Psoas muscle (tissue), 8 donors: ENCODE measurements at places on chromosomes 5 and 9. TPM values are rescaled to one million over a fixed set of nuclear protein-coding genes. Genes with fewer than 3 reads are reported as not detected.

DNA sequence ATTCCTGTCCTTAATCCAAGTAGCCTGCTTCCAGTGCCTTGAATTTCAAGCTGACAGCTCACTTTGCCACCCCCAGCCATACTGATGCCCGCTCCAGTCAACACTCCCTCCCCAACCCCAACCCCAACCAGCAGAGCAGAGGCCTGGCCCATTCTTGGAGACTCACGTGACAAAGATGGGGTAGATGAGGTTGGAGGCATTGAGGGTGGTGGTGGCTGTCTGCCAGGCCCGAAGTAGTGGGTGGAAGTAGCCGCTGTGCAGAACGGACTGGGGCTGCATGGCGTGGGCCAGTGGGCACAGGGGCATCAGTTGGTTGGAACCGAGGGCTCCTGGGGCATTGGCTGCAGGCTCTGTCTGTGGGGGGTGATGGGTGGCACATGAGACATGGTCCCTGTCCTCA is 7.8 kb downstream of the ALAD start:
- no peak for DNase-seq

- DNase-seq = peak; percentile 80
Measured at GRCh38 chr9:127955294-127956015, 17.8 kb upstream of the DPM2 start.

DNA sequence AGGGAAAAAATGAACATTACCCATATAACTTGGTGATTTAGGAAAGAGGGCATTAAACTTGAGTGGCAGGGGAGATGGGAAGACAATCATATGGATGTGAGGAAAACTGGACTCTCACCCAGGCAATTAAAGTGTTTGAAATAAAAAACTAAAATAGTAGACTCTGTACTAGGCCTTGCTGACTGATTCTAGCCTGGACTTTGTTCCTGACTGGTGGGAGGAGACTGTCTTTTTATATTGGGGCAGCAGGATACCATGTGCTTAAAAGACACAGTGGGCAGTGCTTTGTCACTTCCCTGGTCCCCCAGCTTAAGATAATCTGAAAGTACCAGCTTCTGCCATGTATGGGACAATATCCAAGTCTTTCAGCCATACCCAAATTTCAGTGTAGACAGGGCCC is 107.0 kb downstream of the ACTL7B start:
- no peak for DNase-seq

DNA sequence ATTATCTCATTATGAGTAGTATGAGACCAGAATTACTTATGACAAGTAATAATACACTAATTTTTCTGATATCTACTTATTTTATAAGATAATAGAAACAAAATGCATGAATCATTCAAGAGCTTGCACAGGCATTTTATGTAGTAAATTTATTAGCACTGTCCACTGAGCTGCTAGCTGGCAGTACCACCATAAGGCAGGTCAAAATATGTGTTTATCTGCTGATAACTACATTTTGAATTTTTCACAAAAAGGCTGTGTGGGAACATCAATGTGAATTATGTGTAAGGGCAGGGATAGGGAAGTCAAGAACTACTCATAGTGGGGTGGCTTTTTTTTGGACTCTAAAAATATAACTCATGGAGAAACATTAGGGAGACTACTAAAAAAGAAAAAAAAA is 249.6 kb downstream of the PAPPA start:
- no peak for DNase-seq

DNA sequence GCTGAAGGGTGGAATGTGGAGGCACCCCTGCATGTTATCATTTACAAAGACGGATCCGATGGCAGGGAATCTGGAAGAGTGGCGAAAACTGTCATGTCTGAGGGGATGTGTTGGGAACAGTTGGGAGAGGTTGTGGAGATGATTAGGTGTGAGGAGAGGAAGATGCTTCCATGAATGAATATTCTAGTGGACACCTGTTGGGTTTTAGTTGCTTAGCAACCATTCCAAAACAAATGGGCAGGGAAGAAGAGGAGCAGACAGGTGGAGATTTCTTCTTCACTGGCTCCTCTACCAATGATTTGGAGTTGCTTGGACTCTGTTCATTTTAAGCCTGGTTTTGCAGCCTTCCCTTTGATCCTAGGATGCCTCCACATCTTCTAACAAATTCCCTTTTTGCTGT is 465.3 kb upstream of the CLINT1 start:
- no peak for DNase-seq

DNA sequence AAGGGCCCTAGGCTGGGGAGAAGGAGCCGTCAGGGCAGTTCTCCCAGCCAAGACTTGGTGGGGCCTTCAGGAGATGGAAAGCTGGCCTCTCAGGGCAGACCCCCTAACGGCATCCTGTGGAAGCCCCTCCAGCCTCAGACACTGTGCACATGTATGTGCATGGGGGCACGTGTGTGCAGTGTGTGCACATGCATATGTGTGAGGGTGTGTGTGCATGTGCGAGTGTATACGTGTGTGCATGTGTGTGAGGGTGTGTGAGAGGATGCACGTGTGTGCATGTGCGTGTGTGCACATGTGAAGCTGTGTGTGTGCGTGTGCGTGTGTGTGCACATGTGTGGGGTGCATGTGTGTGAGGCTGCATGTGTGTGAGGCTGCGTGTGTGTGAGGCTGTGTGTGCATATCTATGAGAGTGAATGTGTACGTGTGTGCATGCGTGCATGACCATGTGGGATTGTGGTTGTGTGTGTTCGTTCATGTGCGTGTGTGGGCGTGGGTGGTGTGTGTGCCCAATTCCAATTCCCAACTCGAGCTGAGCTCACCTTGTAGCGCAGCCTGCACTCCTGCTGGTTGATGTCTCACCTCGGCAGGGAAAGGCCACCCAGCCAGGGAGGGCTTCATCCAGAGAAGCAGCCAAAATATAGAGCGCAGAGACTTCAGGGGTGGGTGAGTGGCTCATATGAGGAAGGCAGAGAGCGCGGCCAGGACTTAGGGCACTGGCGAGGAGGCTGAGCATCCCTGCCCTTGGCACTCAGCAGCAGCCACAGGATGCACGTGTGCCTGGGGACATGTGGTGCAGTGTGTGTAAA is 142.7 kb upstream of the PPP1R26 start:
- no peak for DNase-seq

- DNase-seq = no peak
Measured at GRCh38 chr9:75545287-75545686, 345.2 kb upstream of the PCSK5 start.

DNA sequence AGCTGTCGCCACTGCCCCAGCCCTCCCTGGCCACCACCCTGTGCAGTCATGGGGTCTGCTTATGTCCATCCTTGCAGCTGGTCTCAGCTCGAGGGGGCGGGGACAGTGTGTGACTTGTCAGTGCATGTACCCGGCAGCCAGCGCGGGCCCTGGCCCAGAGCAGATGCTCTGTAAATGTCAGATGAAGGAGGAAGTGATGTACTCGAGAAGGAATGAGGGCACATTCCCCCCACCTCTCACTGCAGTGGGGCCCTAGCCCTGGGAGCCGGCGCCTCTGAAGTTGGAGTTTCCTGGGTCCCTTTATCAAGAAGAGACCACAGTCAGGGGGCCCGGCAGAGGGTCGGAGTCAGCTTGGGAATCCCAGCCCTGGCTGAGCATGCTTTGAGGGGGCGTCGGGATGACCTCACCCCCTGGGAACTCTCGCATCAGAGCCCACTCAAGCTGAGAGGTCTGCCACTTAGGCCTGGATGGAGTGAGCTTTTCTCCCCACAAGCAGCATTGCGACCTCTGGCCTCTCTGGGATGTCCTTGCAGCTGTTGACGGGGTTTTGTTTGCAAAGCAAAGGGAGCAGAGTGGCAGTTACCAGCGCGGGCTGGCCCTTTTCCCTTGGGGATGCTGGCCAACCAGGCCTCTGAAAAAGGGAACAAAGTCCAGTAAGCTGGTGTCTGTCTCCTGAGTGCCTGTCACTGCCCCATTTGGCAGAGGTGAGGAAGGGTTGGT is 19.0 kb downstream of the NEURL1B start:
- DNase-seq = peak; percentile 87

Gene ASS1
- 36.5 TPM for total RNA-seq

Gene GNAQ
- total RNA-seq = 23.8 TPM

Gene GABBR2
- total RNA-seq = 0.43 TPM
